T follicular helper cell (primary cell): ENCODE measurements at places on chromosomes 4 and X.

DNA sequence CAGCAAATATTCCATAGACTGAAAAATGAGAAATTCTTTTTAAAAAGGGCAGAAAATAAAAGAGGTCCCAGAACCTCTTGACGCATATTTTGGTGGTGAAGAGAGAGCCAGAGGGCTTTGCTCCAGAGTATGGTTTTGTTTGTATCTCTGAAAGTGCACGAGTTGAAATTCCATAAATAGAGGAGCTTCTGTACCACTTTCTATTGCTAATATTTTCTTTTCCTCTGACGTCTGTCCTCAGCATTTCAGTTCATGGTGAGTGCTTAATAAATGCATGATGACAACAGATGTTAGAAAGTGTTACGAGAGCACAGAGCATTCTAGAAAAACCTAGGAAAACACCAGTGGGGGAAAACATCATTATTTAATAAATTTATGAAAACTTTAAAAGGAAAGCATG lies 145.6 kb downstream of the AMELX start:
- DNase-seq = no peak

GRCh38 chrX:253451-254297 lies 27.5 kb upstream of the PLCXD1 start:
- DNase-seq = no peak

- no peak for DNase-seq
These were observed 35.1 kb downstream of the CLDN22 start for GRCh38 chr4:183284965-183285364.

- DNase-seq = no peak
These were observed 52.3 kb upstream of the SMIM31 start for GRCh38 chr4:164701665-164702064.

- DNase-seq = no peak
These were observed 97.9 kb upstream of the METTL14 start for GRCh38 chr4:118587116-118587831.
